Subcutaneous adipose tissue (tissue), 4 donors: ENCODE measurements at places on chromosomes 3 and 15. TPM values are rescaled to one million over a fixed set of nuclear protein-coding genes. Genes with fewer than 3 reads are reported as not detected.

Gene CTXND1
- not detected for total RNA-seq

Gene GOLGA8N
- total RNA-seq: 12.4 TPM

Gene HACL1
- 30.1 TPM for total RNA-seq

Gene KBTBD13
- total RNA-seq: not detected

Gene ANKUB1
- not detected for total RNA-seq

Gene FMN1
- total RNA-seq: 76.7 TPM

Gene SEMA5B
- total RNA-seq: not detected

Gene TIMMDC1
- 43.9 TPM for total RNA-seq

Gene CELF6
- total RNA-seq: 1.9 TPM

Gene CASR
- not detected for total RNA-seq

Gene CLRN1
- total RNA-seq: not detected

Gene CNTN4
- 10.5 TPM for total RNA-seq

Gene WDR49
- total RNA-seq: 2.6 TPM

Gene PSMD2
- 221 TPM for total RNA-seq

Gene RLBP1
- total RNA-seq: not detected

Gene SYNPR
- not detected for total RNA-seq

Gene SLC24A5
- total RNA-seq: not detected

Gene TUSC7
- total RNA-seq: not detected

Gene NXPE3
- 12.3 TPM for total RNA-seq

Gene SLC9C1
- total RNA-seq: not detected

Gene IL17RE
- total RNA-seq: 27.9 TPM

Gene ADCY5
- total RNA-seq: 40.6 TPM

Gene SNX22
- 0.75 TPM for total RNA-seq

Gene ARPP19
- 119 TPM for total RNA-seq

Gene IGF1R
- 53.3 TPM for total RNA-seq

Gene CCDC66
- total RNA-seq: 34.5 TPM

Gene DNAH12
- total RNA-seq: 0.38 TPM

Gene ZNF385D
- 8.7 TPM for total RNA-seq

Gene DAZL
- total RNA-seq: not detected

Gene KCNAB1
- total RNA-seq: 12.3 TPM

Gene SEMA3B
- total RNA-seq: 2.4 TPM

Gene SLC25A26
- 28.6 TPM for total RNA-seq

Gene PSTPIP1
- total RNA-seq: 6.7 TPM

Gene FGF7
- total RNA-seq: 40.3 TPM

Gene CTXN2
- total RNA-seq: not detected

Gene SGO1
- not detected for total RNA-seq

Gene LRTM1
- total RNA-seq: not detected

Gene FBXO40
- 0.19 TPM for total RNA-seq

Gene IL20RB
- 4.2 TPM for total RNA-seq

Gene PLAAT1
- 1.8 TPM for total RNA-seq

Gene TIMP4
- 187 TPM for total RNA-seq

Gene SLC2A2
- not detected for total RNA-seq

Gene RPL39L
- 10.9 TPM for total RNA-seq

Gene ATP13A3
- 187 TPM for total RNA-seq

Gene RPL22L1
- 77.2 TPM for total RNA-seq

Gene DPPA2
- total RNA-seq: not detected
